ENCODE measurements at places on chromosomes 6 and 20.
A peak's percentile ranks its signal among the peaks of the same experiment; 100 is the strongest.

DNA sequence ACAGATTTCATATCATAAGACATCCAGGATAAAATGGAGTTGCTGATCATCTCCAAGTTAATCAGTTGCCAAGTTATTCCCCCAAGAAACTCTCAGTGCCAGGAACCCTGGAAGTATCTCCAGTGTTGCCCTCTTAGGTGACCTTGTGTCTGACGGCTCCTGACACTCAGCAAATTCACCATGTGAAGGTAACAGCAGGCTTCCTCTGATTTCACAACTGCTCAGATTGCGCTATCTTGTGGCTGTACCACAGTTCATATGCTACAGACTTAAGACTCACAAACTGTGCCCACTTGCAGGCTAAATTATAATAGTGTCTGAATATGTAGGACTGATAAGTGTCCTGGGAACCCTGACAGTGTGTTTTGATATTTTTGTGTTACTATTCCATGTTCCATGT lies 186.6 kb upstream of the OPRM1 start:
- DNase-seq, result no peak

GRCh38 chr6:13009461-13009860 lies 292.9 kb downstream of the PHACTR1 start:
- no peak for DNase-seq

GRCh38 chr6:150800674-150801314 lies 64.7 kb upstream of the MTHFD1L start:
- no peak for DNase-seq

DNA sequence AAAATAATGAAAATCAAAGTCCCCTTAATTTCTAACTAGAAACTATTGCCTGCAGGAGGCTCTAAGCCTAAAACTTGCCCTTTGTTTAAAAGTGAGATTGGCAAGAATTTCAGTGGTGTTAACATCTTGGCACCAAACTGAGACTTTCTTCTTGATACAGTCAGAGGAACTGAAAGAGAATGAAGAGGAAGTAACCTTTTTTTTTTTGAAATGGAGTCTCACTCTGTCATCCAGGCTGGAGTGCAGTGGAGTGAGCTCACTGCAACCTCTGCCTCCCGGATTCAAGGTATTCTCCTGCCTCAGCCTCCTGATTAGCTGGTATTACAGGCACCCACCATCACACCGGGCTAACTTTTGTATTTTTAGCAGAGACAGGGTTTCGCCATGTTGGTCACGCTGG lies 3.6 kb downstream of the DOP1A start:
- no peak for DNase-seq

DNA sequence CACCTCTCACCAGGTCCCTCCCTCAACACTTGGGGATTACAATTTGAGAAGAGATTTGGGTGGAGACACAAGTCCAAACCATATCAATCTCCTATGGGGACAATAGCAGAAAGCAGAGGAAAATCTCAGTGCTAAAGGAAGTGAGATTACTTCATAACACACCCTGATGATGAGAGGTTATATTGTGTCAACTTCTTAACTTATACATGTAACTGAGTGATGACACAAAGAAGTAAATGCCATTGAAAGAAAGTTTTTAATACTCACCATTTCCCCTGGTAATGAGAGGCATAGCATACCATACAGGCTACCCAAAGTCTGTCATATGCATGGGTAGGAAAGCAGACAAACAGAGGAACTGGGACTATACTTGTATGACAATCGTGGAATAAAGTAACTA lies 137.2 kb downstream of the MMUT start:
- no peak for DNase-seq

DNA sequence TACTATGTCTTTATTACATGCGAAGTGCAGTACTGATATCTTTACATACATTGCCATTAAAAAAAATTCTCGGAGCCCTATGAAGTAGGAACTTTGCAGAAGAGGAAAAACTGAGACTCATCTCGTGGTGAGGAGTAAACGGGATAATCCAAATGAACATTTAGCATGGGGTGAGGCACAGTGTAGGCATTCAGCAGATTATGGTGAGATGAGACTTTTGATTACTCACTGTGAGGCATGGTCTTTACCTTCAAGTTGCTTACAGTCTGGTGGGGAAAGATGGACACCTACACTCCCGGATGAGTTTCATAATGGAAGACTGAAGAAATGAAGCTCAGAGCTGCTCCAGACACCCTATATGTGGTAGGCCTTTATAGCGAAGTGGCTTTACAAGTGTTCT lies 1.4 kb downstream of the RPRD1B start:
- no peak for DNase-seq

DNA sequence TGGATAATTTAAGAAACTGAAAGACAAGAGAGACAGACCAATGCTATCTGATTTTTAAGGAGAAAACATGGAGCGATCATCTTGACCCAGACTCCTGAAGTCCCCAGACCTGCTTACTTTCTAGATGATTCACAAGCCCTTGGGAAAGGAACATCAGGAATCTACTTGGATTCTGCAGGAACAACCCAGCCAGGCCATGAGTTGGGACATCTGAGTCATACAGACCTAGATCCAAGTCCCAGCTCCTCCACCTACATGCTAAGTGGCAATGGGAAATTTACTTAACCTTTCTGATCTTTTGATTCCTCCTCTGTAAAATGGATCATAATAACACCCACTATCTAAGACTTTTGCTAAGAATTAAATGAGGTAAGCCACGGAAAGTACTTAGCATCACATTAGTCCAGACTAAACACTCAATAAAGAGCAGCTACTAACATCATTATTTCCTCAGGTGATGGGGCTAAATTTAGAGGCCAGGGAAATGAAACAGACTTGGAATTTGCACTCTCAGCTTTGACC lies 61.0 kb upstream of the MAFB start:
- DNase-seq, result no peak

GRCh38 chr6:34138914-34139510 lies 6.9 kb downstream of the GRM4 start:
- no peak for DNase-seq

GRCh38 chr6:52155791-52156576 lies 30.2 kb upstream of the IL17A start:
- no peak for DNase-seq

DNA sequence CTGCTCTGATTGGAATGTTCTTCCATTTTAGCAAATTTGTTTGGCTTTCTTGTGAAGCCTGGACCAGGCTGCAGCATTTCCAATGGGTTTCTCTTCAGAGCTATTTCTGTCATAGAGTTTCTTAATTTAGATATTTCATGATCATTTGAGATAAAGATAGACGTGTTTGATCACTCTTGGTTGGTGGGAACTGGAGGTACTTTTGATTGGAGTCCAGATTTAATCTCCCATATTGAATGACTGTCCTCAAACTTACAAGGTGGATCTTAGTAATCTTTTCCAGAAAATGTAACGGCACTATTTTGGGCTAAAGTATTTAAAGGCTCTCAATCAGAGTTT lies 29.2 kb downstream of the RNF144B start:
- no peak for DNase-seq

DNA sequence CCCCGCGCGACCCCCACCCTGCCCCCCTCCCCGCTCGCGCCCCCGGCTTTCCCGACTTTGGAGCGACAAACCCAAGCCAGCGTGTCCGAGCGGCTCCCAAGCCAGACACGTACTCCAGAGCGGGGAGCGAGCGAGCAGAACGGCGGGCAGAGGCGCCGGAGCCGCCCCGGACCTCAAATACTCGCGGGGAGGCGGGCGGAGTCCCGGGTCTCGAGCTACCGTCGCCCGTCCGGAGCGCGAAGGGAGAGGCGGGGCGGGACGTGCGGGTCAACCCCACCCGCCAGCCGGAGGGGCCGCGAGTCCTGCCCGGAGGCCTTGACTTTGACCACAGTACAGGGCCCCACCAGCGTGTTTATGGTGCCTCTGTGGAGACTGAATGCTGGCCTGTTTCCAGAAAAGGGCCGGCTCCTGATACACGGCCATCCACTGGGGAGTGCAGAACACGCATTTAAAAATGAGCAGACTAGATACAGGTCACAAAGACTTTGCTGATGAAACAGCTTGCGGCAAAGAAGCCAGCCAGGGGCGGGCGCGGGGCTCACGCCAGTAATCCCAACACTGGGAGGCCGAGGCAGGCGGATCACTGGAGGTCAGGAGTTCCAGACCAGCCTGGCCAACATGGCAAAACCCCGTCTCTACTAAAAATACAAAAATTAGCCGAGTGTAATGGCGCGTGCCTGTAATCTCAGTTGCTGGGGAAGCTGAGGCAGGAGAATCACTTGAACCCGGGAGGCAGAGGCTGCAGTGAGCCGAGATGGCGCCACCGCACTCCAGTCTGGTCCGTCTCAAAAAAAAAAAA lies at the start of gene SERPINB6:
TSS of gene SERPINB6 (minus strand) at position 148 of the 799 bp plus-strand sequence. CDS start 12,235 bp downstream, outside the sequence.
- DNase-seq, result peak; percentile 27

GRCh38 chr6:3230256-3230882 lies 2.9 kb upstream of the TUBB2B start:
- DNase-seq, result no peak

DNA sequence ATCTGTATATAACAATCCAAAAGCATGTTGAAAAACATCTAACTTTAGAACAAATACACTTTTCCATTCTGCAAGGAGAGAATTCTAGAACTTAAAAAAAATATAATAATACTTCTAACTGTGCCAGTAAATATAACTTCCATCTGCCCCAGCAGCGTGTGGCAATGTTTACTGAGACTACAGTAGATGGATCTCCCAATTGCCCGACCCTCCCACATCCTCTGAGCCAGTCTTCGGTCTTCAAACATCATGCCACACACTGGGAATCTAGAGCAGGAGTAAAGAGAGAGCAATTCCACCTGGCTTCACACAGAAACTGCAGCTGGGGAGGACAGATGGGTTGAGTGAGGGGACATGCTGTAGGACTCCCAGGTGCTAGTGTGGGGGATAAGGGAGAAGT lies 121.3 kb upstream of the NHSL1 start:
- peak; percentile 11 for DNase-seq

- DNase-seq, result no peak
Observed at GRCh38 chr6:5085648-5086293, 630 bp downstream of the PPP1R3G start.

- no peak for DNase-seq
Observed at GRCh38 chr6:52547647-52548352, 29.1 kb downstream of the TRAM2 start.

GRCh38 chr6:40888456-40888990 lies 150.5 kb downstream of the UNC5CL start:
- no peak for DNase-seq

DNA sequence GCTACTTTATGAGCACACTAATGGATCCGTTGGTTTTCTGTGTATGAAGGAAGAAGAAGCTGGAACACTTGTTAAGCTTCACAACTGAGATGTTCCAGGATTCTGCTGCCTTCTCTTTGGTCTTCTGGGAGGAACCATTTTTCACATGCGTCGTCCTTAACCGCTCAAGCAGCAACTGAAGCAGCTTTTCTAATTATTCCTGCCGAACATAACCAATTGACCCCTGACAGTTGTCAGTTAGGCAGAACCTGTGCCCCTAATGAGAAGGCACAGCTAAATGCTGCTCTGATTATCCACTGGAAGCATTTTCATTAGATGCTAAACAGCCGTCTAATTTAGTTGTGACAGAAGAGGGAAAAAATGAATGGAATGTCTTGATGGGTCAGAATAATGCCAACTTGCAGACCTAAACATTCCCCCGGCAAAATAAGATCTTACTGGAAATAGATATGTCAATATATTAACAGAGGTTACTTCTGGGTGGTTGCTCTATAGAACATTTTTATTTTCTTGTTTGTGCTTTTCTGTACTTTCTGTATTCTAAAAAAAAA lies 85.0 kb upstream of the SMLR1 start:
- no peak for DNase-seq

DNA sequence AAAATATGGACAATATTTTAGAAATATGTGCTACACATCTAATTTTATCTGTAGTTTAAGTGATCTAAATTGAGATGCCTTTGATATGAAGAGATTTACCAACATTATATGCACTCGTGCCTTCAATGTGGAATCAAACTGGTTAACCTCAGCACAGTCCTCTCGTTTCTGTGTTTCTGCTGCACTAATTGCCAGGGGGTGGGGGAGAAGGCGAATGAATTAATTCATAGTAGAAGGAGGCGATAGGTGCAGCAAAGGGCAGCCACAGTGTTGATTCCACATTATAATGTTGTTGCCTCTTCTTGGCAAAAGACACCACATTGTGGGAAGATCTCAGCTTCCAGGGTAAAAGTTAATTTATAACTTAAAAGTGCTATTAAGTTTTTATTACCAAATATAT lies 161.6 kb downstream of the QKI start:
- no peak for DNase-seq

- peak; percentile 14 for DNase-seq
Observed at GRCh38 chr6:130708338-130708737, 118.9 kb upstream of the SMLR1 start.

- no peak for DNase-seq
Observed at GRCh38 chr20:34574426-34574825, 15.9 kb downstream of the MAP1LC3A start.

- no peak for DNase-seq
Observed at GRCh38 chr20:58431134-58431533, 42.1 kb downstream of the VAPB start.

DNA sequence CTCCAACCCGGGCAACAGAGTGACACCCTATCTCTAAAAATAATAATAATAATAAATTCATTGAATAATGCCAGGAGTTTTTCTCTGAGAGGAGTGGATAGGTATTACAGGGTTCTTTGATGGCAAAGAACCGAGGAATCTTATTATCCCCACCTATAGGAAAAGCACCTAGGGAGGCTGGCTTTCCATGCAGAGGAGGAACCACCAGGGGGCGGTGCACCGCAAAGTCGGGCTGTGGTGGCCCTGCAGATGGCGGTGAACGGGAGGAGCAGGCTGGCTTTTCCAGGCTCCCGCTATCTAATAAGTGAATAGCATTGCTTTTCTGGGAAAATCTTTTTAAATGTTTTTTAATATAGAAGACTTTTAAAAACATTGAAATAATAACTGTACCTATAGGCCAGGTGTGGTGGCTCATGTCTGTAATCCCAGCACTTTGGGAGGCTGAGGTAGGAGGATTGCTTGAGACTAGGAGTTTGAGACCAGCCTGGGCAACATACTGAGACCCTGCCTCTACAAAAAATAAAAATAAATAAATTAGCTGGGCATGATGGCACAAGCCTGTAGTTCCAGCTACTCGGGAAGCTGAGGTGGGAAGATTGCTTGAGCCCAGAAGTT lies 864.2 kb downstream of the KIF16B start:
- no peak for DNase-seq

- no peak for DNase-seq
Observed at GRCh38 chr6:116392132-116393013, 21.6 kb downstream of the DSE start.

- no peak for DNase-seq
Observed at GRCh38 chr20:54416770-54417169, 58.6 kb upstream of the DOK5 start.

GRCh38 chr6:21147995-21148394 lies 445.6 kb upstream of the SOX4 start:
- DNase-seq, result peak; percentile 61

- DNase-seq, result peak; percentile 2
Observed at GRCh38 chr6:153401751-153402150, 270.7 kb upstream of the RGS17 start.

Data from NCI-H2081 (cell line).